ENCODE measurements at places on chromosomes 1 and 21. TPM values are rescaled to one million over a fixed set of nuclear protein-coding genes. Genes with fewer than 3 reads are reported as not detected.

DNA sequence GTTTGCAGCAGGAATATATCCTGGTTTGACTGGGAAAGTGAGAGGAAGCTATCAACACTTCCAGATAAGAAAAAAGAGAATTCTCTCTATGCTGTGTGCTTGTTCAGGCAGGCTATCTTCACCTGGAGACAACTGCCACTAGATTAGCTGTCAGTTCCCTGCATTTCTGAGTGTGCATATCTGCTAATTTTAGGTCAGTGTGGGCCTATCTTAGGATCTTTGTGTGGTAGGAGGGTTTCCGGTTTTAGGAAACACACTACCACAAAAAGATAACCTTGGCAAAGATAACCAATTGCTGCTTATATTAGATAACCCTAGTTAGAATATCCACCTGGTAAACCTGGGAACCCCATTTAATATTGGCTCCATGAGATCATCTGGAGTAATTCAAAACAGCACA lies 22.5 kb upstream of the GBP5 start:
- H3K27me3 ChIP-seq: no peaks in the 10 kb centered on the region
- no peak overlapping the region for H3K27ac ChIP-seq
- no peaks in the 10 kb centered on the region for H3K36me3 ChIP-seq
- H3K4me1 ChIP-seq: peaks cover 44% of the 10 kb centered on the region
- H3K4me3 ChIP-seq: no peak overlapping the region

GRCh38 chr1:54125386-54126070 lies 27.3 kb downstream of the CDCP2 start:
- no peaks in the 10 kb centered on the region for H3K4me1 ChIP-seq
- DNase-seq: no peak
- no peaks in the 10 kb centered on the region for H3K27me3 ChIP-seq
- no peak overlapping the region for H3K27ac ChIP-seq
- no peak overlapping the region for H3K4me3 ChIP-seq

GRCh38 chr21:46357335-46357604 lies 33.3 kb downstream of the PCNT start:
- DNase-seq: no peak
- peaks cover 48% of the 10 kb centered on the region for H3K36me3 ChIP-seq
- H3K27ac ChIP-seq: no peak overlapping the region
- peaks cover 5% of the 10 kb centered on the region for H3K4me1 ChIP-seq
- no peak overlapping the region for H3K4me3 ChIP-seq
- no peaks in the 10 kb centered on the region for H3K27me3 ChIP-seq

DNA sequence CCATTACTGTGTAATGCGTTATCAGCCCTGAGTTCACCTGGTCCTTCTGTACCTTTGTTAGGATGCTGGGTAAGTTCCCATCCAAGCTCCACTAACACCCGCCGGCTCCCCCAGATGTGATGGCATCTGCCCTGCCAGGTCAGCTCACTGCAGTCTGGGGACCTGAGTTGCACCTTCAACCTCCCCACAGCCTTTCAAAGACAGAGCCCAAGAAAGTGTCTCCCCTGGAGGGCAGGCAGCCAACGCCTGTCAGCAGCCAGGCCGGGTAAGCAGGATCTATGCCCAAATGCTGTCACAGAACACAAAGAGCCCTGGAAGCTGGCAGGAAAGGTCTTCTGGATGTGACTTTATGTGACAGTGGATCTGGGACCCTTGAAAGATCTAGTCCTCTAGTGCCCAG lies 13.7 kb downstream of the MRAP start:
- H3K4me1 ChIP-seq: no peaks in the 10 kb centered on the region
- DNase-seq: no peak
- H3K36me3 ChIP-seq: peaks cover 26% of the 10 kb centered on the region
- H3K27me3 ChIP-seq: no peaks in the 10 kb centered on the region

DNA sequence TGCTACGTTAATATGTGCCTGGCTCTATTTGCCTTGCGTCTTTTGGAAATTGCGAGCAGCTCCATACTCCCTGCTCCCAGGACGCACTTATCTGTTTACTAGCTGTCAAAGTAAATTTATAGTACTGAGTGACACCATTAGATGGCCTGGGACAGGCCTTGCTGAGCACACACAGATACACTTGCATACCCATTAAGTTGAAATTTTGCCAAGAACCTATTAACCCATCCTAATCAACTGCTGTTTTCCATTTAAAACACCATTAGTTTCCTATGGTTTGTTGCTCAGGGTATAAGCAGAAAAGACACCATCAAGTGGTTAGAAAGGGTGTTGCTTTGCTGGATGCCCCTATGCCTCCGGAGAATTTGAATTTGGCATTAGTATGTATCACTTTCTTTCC lies 187.3 kb downstream of the SLC44A5 start:
- no peak for DNase-seq
- no peaks in the 10 kb centered on the region for H3K4me1 ChIP-seq
- no peak overlapping the region for H3K4me3 ChIP-seq
- no peaks in the 10 kb centered on the region for H3K27me3 ChIP-seq

DNA sequence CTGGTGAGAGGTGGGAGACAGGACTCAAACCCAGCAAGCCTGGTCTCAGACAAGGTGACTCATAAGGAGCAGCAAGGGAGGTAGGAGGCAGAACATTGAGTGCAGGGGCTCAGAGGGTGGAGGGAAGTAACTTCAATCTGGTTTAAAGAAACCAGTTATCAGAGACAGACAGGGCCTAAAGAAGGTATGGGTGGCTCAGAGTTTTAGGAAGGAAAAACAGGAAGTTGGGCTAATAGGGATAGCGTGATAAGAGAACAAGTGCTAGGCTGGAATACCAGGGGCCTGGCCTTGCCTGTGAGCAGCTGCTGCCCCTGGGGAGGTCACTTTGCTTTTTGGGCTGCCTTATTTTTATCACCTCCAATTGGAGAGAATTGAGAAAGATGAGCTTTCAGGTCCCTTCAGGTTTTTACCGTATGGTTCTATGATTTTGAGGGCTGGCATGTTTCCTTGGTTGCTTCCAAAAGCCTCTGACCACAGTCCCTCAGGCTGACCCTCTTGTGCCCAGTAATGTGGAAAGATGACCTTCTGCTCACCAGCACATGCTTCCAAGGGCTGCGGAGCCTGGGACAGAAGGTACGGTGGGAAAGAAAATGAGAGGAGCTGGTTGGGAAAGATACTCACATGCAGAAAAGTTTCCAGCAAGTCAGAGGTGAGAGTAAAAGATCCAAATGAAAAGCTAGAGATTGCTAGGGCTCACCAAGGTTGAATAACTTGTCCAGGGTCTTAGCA lies 77.0 kb downstream of the DDR2 start:
- H3K4me1 ChIP-seq: no peaks in the 10 kb centered on the region
- no peaks in the 10 kb centered on the region for H3K27me3 ChIP-seq
- no peaks in the 10 kb centered on the region for H3K36me3 ChIP-seq
- H3K27ac ChIP-seq: no peak overlapping the region
- H3K4me3 ChIP-seq: no peak overlapping the region

DNA sequence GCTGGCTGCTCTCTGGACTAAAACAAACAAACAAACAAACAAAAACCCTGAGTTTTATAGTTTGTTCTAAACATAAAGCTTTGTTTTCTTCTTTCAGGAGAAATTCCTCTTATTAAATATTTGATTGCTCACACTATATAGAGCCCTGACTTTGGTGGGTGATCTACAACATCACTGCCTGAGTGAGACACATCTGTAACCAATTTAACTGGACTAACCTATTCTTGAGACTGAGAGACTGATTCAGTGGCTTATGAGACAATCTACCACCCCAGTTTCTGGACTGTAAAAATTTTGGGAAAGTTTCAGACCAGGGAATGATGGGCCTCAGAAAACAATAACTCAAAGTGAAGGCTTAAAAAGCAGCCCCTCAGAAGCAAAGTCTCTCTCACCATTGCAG lies 537.0 kb downstream of the NEGR1 start:
- DNase-seq: no peak
- no peaks in the 10 kb centered on the region for H3K36me3 ChIP-seq
- H3K4me1 ChIP-seq: no peaks in the 10 kb centered on the region
- no peaks in the 10 kb centered on the region for H3K27me3 ChIP-seq

DNA sequence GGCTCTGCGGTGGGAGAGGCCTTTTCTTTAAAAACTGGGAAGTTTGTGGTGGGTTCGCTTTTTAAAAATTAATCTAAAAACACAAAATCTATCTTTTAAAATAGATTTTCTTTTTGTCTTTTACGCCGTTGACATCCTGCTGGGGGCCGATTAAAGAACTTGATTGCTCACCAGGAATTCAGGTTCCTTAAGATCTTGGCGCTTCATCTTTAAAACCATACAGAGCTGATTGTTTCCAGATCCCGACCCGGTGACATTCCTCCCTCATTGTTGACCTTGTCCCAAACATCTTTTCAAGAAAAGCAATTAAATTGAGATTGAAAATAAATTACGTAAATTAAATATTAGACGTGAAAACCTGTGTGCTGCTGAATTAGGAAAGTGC lies 546 bp upstream of the ZNF697 start:
- H3K27me3 ChIP-seq: peaks cover 14% of the 10 kb centered on the region
- no peak for DNase-seq
- H3K27ac ChIP-seq: no peak overlapping the region
- H3K4me1 ChIP-seq: no peaks in the 10 kb centered on the region

GRCh38 chr1:109762039-109762585 lies 1.6 kb downstream of the EPS8L3 start:
- DNase-seq: no peak
- no peaks in the 10 kb centered on the region for H3K27me3 ChIP-seq

DNA sequence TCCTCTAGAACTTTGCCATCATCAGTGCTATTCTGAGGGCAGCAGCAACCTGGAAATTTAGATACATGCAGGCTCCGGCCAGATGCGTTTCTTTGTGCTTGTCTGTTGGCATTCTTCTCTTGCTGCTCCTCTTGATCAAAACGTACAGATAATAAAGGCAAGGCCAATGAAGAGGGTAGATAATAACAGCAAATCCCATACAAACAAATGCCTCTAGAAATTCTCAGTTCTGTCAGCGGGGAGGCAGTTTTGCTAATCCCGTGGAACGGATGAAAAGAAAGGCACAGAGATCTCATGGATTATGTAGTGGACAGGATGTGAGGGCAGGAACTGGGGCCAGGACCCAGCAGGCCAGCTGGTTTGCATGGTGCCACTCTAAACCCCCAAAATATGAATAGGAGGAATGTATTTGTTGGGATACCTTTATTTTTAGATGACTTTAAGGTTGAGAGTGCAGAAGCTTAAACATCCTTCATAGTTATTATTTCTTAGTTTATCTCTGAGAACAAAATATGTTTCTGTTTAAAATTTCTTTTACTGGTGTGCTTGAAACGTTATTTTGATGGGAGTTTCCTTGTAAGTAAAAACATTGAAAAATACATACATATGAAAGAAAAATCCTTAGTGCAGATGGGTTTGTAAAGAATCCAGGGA lies 1.5 kb downstream of the ITSN1 start:
- H3K36me3 ChIP-seq: no peaks in the 10 kb centered on the region
- H3K4me3 ChIP-seq: no peak overlapping the region
- H3K27ac ChIP-seq: no peak overlapping the region
- H3K27me3 ChIP-seq: peaks cover 7% of the 10 kb centered on the region
- no peak for DNase-seq
- peaks cover 23% of the 10 kb centered on the region for H3K4me1 ChIP-seq

- H3K4me1 ChIP-seq: no peaks in the 10 kb centered on the region
- DNase-seq: no peak
- no peak overlapping the region for H3K27ac ChIP-seq
- no peaks in the 10 kb centered on the region for H3K36me3 ChIP-seq
- H3K27me3 ChIP-seq: no peaks in the 10 kb centered on the region
- H3K4me3 ChIP-seq: no peak overlapping the region
These were observed 225.4 kb downstream of the TRABD2B start for GRCh38 chr1:47771751-47772150.

DNA sequence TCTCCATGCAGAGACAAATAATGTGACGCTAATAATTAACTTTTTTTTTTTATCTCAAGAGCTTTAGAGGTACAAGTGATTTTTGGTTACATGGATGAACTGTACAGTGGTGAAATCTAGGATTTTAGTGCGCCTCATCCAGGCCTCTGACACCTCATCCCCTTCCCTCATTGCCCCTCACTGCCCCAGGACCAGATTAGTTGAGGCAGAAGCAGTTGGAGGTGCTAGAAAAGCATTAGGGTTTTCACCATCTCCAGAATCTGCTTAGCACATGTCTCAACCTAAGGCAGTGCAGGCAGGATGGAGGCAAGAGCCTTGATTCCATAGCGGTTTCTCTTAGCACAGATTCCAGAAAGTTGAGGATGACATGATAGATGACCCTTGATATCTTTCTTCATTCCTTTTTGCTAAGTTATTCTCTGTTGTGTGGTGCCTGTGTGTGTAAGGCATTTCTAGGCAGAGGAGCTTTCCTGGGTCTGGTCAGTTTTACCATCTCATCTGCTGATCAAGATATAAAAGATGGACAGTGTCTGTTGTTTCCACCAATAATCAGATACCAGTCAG lies 16.3 kb upstream of the IL10 start:
- no peaks in the 10 kb centered on the region for H3K27me3 ChIP-seq
- H3K4me1 ChIP-seq: peaks cover 44% of the 10 kb centered on the region
- DNase-seq: no peak
- no peaks in the 10 kb centered on the region for H3K36me3 ChIP-seq
- H3K27ac ChIP-seq: no peak overlapping the region

- H3K27me3 ChIP-seq: no peaks in the 10 kb centered on the region
- H3K4me1 ChIP-seq: no peaks in the 10 kb centered on the region
- H3K4me3 ChIP-seq: no peak overlapping the region
- no peak overlapping the region for H3K27ac ChIP-seq
- no peak for DNase-seq
These were observed 40.0 kb upstream of the PRELP start for GRCh38 chr1:203435615-203436014.

DNA sequence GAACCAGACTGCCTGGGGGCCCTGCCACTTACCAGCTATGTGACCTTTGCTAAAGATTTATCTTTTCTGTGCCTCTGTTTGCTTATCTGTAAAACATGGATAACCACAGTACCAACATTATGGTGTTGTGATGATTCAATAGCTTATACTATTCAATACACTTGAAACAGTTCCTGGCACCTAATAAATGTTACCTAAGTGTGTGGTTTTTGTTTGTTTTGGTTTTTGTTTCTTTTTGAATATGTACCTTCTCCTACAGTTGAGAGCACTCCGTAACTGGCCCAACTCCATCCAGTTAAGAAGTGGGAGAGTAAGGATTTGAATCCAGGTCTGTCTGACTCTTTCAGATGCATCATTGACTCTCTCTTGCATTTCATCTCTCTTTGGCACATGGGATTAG lies 125.8 kb upstream of the C8B start:
- H3K27me3 ChIP-seq: no peaks in the 10 kb centered on the region
- H3K4me3 ChIP-seq: no peak overlapping the region
- H3K36me3 ChIP-seq: no peaks in the 10 kb centered on the region
- no peak overlapping the region for H3K27ac ChIP-seq
- H3K4me1 ChIP-seq: no peaks in the 10 kb centered on the region

GRCh38 chr1:229295745-229296144 lies 24.8 kb downstream of the RAB4A start:
- no peaks in the 10 kb centered on the region for H3K4me1 ChIP-seq
- H3K4me3 ChIP-seq: no peak overlapping the region
- H3K27ac ChIP-seq: no peak overlapping the region

- H3K36me3 ChIP-seq: no peaks in the 10 kb centered on the region
- no peak overlapping the region for H3K27ac ChIP-seq
- DNase-seq: no peak
These were observed 79.6 kb downstream of the KAZN start for GRCh38 chr1:14678011-14678638.

GRCh38 chr1:112506306-112506705 lies 2.5 kb upstream of the WNT2B start:
- H3K4me3 ChIP-seq: no peak overlapping the region
- no peak overlapping the region for H3K27ac ChIP-seq
- H3K36me3 ChIP-seq: no peaks in the 10 kb centered on the region
- H3K27me3 ChIP-seq: peaks cover 28% of the 10 kb centered on the region

GRCh38 chr1:41391834-41392527 lies 30.7 kb downstream of the FOXO6 start:
- H3K4me3 ChIP-seq: no peak overlapping the region
- H3K27ac ChIP-seq: no peak overlapping the region
- H3K27me3 ChIP-seq: no peaks in the 10 kb centered on the region
- H3K36me3 ChIP-seq: no peaks in the 10 kb centered on the region
- DNase-seq: no peak
- no peaks in the 10 kb centered on the region for H3K4me1 ChIP-seq

ASAP3 gene
- total RNA-seq: 1.4 TPM

CPT2 gene
- total RNA-seq: 18.9 TPM

Measured in CD4-positive, alpha-beta memory T cell (primary cell).